ENCODE measurements at places on chromosomes 4 and X.

- no peak for DNase-seq
Measured at GRCh38 chrX:2732076-2732475, 19.8 kb upstream of the XG start.

- DNase-seq: no peak
Measured at GRCh38 chr4:92307181-92307580, 3.4 kb downstream of the GRID2 start.

DNA sequence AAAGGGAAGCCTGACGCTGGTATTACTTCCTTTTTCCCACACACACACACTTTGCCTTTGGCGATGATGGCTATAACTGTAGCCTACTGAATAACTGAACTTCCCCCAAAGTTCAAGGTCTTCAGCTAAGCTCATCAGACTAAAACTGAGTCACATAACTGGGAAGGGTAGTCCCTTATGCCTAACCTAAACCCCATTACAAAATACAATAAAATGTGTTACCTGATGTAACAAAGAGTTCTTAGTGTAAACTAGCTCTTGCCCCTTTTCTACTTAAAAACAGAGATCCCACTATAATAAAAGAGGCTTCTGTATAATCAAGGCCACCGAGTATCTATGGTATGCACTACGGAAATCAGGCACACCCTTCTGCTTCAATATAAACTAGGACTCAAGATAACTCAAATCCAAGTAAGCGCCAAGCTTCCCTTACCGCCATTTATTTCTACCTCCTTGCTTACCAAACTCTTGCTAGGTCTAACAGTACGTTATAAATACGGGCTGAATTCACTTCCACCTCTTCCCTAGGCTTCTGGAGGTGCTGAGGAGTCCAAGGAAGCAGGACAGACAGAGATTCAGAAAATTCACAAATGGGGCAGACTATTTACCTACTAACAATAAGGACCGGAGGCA, 2.4 kb downstream of the OTUD4 start:
- no peak for DNase-seq

- DNase-seq: no peak
Measured at GRCh38 chr4:14920759-14921320, 81.4 kb upstream of the CPEB2 start.

- no peak for DNase-seq
Measured at GRCh38 chr4:142352712-142353111, 493.4 kb downstream of the INPP4B start.

DNA sequence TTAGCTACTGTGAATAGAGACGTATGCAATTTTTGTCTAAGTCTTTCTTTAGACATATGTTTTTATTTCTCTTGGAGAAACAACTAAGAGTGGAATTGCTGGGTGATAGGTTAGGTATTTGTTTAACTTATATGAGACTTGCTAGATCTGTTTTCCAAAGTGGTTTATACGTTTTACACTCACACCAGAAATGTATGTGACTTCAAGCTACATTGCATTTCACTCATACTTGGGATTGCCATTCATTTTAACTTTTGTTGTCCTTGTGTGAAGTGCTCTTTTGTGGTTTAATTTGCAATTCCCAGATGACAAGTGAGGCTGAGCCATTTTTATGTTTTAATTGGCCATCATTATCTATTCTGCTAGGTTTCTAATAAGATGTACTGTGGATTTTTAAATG, 817.2 kb downstream of the GLUD2 start:
- no peak for DNase-seq

GRCh38 chr4:52843958-52844357, 18.2 kb upstream of the RASL11B start:
- no peak for DNase-seq

DNA sequence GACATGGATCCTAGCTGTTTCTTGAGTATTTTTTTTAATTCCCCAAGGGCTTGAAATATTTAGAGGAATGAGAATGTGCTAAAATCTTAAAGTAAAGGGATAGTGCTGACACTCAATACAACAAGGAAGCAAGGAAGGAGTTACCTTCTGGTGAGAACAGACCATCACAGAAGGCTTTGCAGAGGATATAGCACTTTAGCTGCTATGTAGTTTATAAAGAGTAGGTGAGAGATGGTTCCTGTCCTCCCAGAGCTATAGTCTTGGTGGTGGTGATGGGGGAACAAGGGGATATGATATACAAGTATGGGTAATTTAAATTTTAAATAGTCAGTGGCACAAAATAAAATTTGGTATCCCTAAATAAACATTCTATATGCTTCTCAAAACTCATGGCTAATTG, 47.6 kb downstream of the MTHFD2L start:
- DNase-seq: no peak

DNA sequence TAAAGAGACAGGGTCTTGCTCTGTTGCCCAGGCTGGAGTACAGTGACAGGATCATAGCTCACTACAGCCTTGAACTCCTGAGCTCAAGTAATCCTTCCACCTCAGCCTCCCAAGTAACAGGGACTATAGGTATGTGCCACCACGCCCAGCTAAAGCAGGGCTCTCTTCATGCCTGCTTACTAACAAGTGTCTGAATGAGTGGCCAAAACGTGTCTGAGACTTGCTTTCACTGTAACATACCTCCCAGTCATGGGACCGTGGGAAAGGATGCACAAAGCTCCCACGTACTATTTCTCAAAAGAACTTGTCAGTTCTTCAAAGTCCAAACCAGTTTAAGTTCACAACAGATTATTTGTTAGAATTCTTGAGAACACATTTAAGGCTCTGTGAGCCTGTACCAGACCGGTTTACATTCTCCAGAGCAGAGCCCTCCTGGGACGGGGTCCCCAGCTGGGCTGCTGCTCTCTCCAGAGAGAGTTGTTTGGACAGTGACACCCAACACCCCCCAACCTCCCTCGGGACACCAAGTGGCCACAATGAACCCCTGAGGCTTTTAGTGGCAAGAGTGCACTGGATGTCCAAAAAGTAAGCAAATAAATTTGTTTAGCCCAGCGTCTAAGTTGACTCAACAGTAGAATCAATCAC, 24.1 kb downstream of the SH3KBP1 start:
- DNase-seq: no peak

GRCh38 chrX:108313669-108314068, 124.6 kb downstream of the COL4A6 start:
- DNase-seq: no peak

GRCh38 chr4:41715155-41715554, 33.4 kb downstream of the PHOX2B start:
- DNase-seq: no peak

DNA sequence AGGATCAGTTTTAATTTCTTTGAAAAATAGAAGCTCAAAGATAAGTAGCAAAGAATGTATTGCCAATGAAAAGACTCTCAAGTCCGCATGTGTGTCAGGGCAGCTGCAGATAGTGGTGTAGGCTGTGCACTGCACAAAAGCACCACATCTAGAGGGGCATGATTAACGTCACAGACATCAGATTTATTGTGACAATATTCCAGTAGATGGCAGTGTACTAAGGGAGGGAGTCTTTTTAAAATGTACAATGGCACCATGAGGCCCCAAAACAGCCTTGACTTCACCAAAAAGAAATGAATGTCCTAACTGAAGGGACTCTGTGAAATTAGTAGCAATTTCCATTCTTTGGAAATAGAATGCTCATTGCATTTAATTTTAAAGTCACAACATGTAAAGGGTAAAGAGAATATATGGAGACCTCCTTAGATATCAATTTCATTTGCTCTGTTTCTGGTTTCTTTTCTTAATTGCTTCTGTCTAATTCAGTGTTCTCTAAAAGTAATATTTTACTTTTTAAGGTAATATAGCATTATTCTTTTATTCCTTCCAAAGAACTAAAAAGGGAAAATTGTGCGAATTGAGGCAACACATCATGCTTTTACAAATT, 98.4 kb downstream of the ZNF827 start:
- no peak for DNase-seq

GRCh38 chrX:128698573-128699181, 646.5 kb upstream of the ACTRT1 start:
- no peak for DNase-seq

GRCh38 chrX:46599051-46599560, 25.5 kb downstream of the CHST7 start:
- DNase-seq: no peak

DNA sequence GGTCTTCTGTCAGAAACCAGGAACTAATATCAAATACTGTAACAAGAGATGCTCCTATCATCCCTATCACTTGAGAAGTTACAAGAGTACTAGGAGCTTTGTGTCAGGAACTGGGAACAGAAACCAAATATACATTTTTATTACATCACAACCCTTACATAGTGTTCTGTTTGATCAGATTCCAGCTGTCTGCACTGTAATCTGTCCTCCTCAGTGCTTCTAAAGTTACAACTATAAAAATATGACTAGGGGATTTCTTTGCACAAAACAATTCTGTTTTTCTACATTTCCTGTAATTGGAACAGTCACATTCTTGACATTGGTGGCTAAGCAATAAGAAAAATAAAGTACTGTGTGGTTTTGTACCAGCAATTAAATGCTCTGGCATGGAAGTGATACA, 686.0 kb downstream of the PDHA2 start:
- DNase-seq: no peak

GRCh38 chrX:2514131-2514530, 13.4 kb upstream of the DHRSX start:
- DNase-seq: no peak

- no peak for DNase-seq
Measured at GRCh38 chr4:174928174-174928573, 10.0 kb downstream of the ADAM29 start.

DNA sequence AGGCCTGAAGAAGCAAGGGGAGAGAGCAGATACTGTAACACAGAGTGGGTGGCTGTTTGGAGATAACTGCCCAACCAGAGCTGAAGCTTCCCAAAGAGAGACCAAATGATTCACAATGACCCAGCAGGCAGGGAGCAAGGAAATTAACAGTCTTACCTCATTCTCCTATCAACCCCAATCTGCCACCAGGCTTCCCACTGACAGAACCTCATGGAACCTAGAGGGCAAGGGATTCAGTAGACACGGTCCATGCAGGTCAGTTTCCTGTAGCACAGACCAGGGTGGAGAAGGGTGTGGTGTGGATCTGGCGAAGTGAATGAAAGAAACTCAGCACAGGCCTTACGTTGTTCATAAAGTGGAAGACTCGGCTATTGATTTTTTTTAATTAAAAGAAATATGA, 60.7 kb upstream of the ALB start:
- no peak for DNase-seq

- DNase-seq: no peak
Measured at GRCh38 chr4:84750260-84750959, 167.5 kb downstream of the CDS1 start.

- no peak for DNase-seq
Measured at GRCh38 chr4:182179105-182179504, 64.1 kb upstream of the TENM3 start.

DNA sequence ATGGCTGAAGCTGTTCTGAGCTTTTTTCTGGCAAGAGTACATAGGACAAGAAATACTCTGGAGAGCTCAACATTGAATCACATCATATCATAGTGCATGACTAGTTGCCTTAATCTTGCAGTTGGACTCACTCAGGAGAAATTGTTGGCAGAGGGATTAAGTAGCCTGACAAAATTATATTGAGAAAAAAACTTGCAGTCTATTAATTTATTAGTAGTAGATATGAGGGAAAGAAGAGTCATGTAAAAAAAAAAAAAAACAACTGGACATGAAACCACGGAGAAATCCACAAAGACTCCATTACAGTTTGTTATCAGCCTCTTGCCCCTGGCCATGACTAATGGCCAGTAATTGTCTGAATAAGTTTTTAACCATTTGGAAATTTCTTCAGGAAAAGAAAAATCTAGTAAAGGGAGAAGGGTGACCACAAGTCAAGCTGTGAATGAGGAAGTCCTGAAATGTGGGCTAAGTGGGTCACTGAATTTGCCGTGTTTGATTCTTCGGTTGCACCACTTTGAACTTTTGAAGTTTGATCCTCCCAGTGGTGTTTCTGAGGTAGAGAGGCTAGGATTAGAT, 45.6 kb downstream of the FHL1 start:
- no peak for DNase-seq

GRCh38 chr4:124095621-124096020, 616.9 kb downstream of the ANKRD50 start:
- DNase-seq: no peak

DNA sequence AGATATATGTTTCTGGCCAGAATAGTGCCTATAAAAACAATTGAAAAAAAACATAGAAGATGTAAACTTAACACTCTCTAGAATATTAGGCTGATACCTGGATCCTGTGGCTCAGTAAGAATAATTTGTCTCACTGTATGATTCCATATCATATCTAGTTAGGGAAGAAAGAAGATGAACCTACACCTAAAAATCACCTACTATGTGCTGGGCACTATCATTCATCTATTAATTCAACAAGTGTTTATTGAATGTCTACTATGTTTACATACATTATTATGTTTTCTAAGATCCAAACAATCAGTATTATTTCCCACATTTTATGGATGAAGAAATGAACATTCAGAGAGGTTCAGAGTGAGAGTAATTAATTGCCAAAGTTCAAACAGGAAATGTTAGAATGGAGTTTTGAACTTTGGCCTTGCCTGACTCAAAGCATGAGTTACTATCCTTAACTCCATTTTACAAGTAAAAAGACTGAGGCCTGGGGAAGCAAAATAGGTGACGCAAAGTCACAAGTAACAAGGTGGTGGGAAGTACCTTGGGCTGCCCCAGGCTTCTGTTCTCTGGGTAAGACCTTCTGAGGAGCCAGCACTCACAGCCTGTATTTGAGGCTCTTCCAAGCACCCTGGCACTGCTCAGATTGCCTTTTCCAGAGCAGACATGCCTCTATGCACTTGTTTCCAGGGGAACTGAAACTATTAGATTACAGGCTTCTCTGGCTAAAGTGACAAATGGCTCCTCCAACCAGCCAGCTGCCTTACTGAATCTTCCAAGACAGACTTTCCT, 111.1 kb upstream of the ACSL4 start:
- DNase-seq: no peak

- DNase-seq: no peak
Measured at GRCh38 chrX:121260596-121261240, 213.3 kb downstream of the GLUD2 start.

GRCh38 chrX:109672239-109672638, 47.3 kb upstream of the KCNE5 start:
- DNase-seq: no peak

DNA sequence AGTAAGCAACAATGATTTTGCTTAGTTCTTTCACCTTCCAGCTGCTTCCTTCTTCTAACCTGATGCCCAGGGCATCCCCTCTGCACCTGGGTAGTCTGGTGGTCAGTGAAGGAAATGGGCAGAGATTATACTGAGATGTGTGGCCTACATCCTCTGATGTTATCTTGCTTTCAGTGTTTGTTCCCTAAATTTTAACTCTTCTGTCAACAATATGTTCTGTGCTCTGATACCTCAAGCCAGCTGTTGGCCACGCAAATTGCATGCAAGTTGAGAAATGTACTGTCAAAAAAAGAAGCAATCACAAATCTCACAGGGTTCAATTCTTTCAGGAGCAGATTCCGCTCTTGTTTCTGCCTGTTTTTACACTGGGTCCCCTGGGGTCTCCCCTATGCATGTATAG, 73.8 kb downstream of the FBXW7 start:
- DNase-seq: no peak
